Uterine smooth muscle cell (primary cell): ENCODE measurements at places on chromosomes 3 and 15. TPM values are rescaled to one million over a fixed set of nuclear protein-coding genes. Genes with fewer than 3 reads are reported as not detected.

The UBL7 gene
- 29.5 and 34.6 TPM in 2 replicates for total RNA-seq

The PLA2G4D gene
- not detected in 2 replicates for total RNA-seq

The GPR62 gene
- 0.12 TPM in 1 of 2 replicates, not detected in the other for total RNA-seq

The GOLGA6L10 gene
- total RNA-seq: 0.11 and 1.00 TPM in 2 replicates

The SKIL gene
- 61.3 and 107 TPM in 2 replicates for total RNA-seq

The PLA1A gene
- 0.25 and 0.33 TPM in 2 replicates for total RNA-seq
